KG1 (cell line): ENCODE measurements at places on chromosomes 4 and X.

DNA sequence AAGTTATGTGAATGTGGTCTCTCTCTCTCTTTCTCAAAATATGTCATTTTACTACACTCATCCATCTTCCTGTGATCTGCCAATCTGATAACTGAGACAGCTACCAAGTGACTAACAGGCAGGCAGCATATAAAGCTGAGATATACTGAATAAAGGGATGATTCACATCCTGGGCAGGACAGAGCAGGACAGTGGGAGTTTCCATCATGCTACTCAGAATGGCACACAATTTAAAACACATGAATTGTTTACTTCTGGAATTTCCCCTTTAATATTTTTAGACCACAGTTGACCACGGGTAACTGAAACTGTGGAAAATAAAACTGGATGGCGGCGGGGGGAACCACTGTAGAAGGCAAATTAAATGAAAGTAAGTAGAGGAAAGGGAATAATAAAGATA, 58.6 kb upstream of the DCTD start:
- no peak for DNase-seq

- DNase-seq: no peak
These were observed 37.9 kb upstream of the SEC24B start for GRCh38 chr4:109395694-109396093.

- DNase-seq: no peak
These were observed 79.8 kb upstream of the GPM6A start for GRCh38 chr4:175891851-175892250.

GRCh38 chr4:140837736-140838135, 81.6 kb upstream of the TBC1D9 start:
- no peak for DNase-seq

DNA sequence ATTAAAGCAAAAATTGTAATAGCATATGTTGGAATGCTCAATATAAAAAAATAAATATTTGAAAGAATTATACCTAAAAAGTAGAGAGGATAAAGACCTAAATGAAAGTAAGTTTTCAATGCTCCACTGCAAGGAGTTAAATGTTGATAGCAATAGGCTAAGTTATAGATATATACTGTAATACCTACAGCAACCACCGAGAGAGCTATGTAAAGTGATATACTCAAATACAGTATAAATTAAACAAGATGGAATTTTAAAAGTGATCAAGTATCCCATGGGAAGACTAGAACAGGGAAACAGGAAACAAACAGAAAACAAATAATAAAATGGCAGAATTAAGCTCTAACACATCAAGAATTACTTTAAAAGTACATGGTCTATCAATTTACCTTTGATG, 73.9 kb downstream of the CASP3 start:
- DNase-seq: no peak
